ENCODE measurements at places on chromosomes 4 and X. TPM values are rescaled to one million over a fixed set of nuclear protein-coding genes. Genes with fewer than 3 reads are reported as not detected.

Gene NXF2B
- not detected for total RNA-seq

Gene UGT2B10
- not detected for total RNA-seq

Gene HPSE
- 14.5 TPM for total RNA-seq

Gene ANKRD37
- 18.6 TPM for total RNA-seq

Gene ITM2A
- total RNA-seq, result 167 TPM

DNA sequence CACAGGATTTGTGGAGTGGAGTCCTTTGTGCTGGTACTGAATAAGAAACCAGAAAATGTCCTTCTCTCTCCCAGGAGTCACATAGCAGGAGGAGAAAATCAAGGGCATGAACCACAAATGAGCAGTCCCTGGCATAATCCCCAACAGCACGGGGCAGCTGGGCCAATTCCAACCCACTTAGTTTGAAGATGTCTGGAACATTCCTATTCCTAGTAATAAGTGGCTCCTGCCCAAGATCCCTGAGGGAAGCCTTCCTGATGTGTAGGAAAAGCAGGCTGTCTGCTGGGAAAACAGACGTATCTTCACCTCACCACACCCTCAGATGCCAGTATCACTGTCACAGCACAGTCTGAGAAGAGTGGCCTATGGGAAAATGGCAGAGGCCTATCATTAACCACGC is 182.8 kb upstream of the MAP3K15 start:
- no peaks in the 10 kb centered on the region for H3K4me1 ChIP-seq
- no peak overlapping the region for H3K27ac ChIP-seq
- no peak for DNase-seq
- H3K4me3 ChIP-seq, result no peak overlapping the region

DNA sequence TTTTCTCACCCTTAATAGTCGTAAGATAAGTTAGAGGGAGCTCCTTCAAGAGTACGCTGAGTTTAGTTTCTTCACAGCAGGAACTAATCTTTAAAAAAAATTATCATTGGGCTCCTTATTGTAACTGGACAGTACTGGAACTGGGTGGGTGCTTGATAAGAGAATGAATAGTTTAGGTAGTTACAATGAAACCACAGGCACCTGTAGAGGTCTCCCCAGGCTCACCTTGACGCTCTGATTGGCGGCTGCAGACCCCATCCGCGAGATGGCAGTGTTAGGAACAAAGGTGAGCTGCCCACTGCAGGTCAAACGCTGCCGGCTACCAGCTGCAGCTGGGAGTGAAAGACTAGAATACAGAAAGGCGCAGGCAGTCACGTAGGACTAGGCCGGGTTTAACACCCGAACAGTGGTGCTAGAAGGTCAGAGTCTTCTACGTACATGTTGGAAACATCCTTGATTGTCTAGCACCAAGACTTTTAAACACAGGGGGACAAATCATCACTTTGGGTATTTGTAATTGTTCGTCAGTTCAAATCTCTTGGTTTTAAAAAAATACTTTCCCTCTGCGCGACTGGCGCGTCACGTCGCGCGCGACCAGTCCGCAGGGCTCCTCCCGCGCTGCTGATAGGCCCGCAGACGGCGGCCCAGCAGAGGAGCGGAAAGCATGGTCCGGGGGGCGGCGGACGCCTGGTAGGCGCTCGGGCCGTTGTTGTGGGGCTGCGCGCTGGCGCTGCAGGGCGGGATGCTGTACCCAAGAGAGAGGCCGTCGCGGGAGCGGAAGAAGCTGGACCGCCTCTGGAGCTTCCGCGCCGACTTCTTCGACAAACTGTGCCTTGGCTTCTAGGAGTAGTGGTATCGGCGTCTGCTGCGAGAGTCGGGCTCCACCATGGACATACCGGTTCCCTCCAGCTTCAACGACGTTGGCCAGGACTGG is 45.6 kb downstream of the SMARCA5 start:
- peak overlapping the region; percentile 52 for H3K27ac ChIP-seq
- H3K4me1 ChIP-seq, result peaks cover 7% of the 10 kb centered on the region
- H3K36me3 ChIP-seq, result no peaks in the 10 kb centered on the region
- no peaks in the 10 kb centered on the region for H3K27me3 ChIP-seq

- H3K36me3 ChIP-seq, result no peaks in the 10 kb centered on the region
- no peak overlapping the region for H3K4me3 ChIP-seq
- no peaks in the 10 kb centered on the region for H3K27me3 ChIP-seq
- H3K4me1 ChIP-seq, result no peaks in the 10 kb centered on the region
- no peak for DNase-seq
- H3K27ac ChIP-seq, result no peak overlapping the region
Measured at GRCh38 chrX:9158611-9159010, 124.7 kb upstream of the FAM9B start.
